ENCODE measurements at places on chromosomes 3 and 15.

GRCh38 chr3:132261506-132261905, 55.7 kb upstream of the ACP3 start:
- no peak for DNase-seq

GRCh38 chr3:42533161-42533897, 30.9 kb downstream of the VIPR1 start:
- no peak for DNase-seq

DNA sequence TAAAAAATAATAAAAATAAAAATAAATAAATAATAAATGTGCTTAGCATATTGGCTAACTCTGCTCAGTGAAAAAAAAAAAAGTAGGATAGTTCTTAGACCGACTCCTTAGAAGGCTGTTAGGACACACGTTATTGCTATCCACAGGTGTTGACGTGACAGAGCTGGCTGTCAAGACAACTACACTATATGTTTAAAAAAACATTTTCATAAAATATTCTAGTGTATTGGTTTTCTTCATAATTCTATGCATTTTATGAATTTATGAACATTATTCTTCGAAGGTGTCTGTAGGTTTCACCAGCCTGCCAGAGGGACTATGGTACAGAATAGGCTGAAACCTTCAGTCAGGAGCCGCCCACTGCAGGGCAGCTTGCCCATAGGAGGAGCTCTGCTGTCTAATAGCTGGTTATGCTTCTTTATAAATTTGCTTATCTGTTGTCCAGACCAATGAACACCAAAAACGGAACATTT, 9.2 kb downstream of the TM4SF1 start:
- DNase-seq, result no peak

DNA sequence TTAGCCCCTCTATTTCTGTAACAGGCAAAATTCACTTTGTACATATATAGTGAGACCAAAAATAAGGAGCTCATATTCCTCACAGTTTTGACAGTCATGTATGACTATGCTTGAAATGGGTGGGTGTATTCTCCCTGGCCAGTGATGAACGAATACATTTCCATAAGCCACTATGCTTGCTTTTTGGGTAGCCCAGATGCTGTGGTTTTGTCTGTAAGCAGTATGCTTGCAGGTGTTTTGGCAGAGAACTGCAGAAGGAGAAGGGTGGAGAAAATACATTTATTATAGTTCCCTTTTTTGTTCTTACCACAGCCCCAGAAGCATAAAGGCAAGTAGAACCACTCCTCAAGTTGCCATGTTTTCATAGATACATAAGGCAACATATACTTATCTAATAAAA, 131.2 kb downstream of the RBMS3 start:
- no peak for DNase-seq

DNA sequence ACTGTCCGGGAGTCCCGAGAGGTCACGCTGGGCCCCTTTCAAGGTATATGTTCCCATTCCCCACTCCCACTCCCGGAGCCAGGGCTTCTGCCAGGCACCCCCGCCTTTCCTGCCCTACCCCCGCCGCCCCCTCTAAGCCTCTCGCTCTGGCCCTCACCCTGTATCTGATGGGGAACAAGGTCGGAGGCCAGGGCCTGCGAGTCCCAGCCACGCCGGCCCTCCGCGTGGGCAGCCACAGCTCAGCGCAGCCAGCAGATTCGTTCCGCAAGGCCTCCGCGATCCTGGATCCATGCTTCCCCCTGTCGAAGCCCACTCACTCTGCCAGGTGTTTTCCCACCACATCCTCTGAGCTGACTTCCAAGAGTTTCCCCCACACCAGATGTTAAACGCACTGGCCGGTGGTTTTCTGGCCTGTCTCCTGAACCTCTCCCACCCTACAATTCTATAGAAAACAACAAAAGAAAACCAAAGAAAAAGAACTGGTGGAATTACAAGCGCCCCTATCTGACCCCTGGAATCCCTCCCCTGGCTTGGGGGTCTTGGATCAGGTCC, 303.7 kb downstream of the NTRK3 start:
- no peak for DNase-seq

GRCh38 chr15:55632434-55632833, 44.3 kb upstream of the PYGO1 start:
- no peak for DNase-seq

DNA sequence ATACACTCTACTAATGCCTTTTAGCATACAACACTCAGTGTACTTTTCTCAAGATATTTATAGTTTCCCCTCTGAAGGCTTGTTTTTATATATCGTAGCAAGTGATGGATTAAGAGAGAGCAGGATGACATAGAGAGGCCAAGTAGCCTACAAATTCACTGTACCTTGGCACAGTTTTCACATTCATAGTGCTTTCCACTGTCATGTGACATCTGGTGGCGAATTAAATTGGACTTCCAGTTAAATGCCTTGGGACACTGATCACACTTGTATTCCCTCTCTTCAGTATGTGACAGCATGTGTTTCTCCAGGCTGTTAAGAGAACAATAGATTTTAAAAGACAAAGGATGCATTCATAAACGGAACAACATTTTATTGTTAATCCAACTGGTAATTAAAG, 541.1 kb downstream of the MECOM start:
- no peak for DNase-seq

- DNase-seq, result no peak
These were observed 54.4 kb downstream of the EOMES start for GRCh38 chr3:27667751-27668150.

DNA sequence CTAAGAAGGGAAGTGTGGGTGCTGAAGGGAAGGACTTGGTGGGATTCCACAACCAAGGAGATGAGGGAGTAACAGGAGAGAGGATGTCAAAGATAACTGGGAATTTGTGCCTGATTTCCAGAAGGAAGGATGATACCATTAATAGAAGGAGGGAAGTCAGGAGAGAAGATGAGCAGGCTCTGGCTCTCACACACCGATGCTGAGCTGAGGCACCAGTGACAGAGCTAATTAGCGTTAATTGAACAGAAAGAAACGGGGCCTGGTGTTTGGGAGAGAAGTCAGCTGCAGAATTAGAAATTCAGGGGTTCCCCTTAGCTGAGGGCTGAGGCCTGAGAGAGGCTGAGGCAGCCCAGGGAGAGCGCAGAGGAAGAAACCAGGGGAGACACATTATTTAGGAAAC, 11.9 kb upstream of the PDIA5 start:
- DNase-seq, result no peak

DNA sequence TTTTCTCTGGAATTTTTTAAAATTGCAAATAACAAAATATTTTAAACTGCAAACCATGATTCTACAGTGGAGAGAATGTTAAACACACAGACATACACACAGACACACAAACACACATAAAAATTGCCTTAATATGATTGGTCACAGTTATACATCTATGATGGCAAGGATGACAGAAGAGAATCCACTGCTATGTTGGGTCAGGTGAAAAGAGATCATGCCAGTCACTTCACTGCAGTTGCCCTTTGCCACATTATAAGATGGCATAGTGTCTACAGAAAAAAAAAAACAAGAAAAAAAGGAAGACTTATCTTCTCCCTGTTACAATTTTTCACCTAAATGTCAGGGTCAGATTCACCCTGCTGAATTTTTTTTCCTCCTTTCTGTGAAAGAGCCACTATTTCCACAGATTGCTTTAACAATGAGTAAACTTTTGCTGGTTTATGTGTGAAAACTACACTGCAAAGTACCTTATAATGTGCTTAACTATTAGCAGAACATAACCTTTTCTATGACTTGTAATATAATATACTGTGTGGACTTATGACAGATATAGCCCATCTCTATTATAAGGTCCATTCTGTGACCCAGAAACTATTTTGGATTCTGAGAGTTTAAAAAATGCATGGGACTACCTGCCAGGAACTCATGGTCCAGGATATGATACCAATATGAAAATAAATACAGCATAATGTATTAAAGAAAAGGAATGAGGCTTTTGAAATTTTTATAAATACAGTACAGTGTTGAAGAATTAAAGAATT, 111.9 kb downstream of the RBMS3 start:
- DNase-seq, result no peak

- DNase-seq, result no peak
These were observed 140.4 kb downstream of the THRB start for GRCh38 chr3:24354230-24354629.

- DNase-seq, result no peak
These were observed 39.3 kb downstream of the MEGF11 start for GRCh38 chr15:66214246-66214645.

- no peak for DNase-seq
These were observed 179.8 kb downstream of the CLSTN2 start for GRCh38 chr3:140114789-140115080.

GRCh38 chr15:40106203-40107161, 2.2 kb downstream of the BMF start:
- DNase-seq, result peak; percentile 81

GRCh38 chr3:184694716-184695115, 17.1 kb downstream of the MAGEF1 start:
- DNase-seq, result no peak

- DNase-seq, result no peak
These were observed 6.9 kb upstream of the NFKBIZ start for GRCh38 chr3:101842245-101842934.

GRCh38 chr3:36815375-36815774, 51.0 kb upstream of the DCLK3 start:
- no peak for DNase-seq

GRCh38 chr3:27200721-27201489, 168.3 kb downstream of the NEK10 start:
- DNase-seq, result no peak

- no peak for DNase-seq
These were observed 125.0 kb downstream of the CHSY1 start for GRCh38 chr15:101126618-101127505.

DNA sequence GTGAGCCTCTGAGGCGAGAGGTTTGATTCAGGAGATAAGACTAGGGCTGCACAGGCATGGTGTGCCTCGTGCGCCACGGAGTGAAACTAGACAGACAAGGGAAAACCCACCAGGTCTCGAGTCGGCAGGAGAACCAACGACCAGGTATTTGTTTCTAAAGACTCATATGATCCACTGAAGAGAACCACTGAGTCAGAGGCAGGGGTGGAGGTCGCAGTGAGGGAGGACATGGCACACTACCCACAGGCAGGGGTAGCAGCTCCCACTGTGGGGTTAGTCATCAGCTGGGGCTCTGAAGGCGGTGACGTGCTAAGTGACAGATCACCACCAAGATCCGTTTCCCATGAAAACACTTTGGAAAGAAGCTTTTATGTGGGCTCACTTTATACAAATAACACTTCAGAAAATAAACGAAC, 45.7 kb downstream of the CHSY1 start:
- no peak for DNase-seq

- peak; percentile 37 for DNase-seq
These were observed 53.7 kb downstream of the CCDC54 start for GRCh38 chr3:107430996-107431245.

- DNase-seq, result no peak
These were observed 188.3 kb downstream of the TBC1D2B start for GRCh38 chr15:77889009-77889806.

- DNase-seq, result no peak
These were observed 162.9 kb downstream of the TIGIT start for GRCh38 chr3:114456742-114457141.

DNA sequence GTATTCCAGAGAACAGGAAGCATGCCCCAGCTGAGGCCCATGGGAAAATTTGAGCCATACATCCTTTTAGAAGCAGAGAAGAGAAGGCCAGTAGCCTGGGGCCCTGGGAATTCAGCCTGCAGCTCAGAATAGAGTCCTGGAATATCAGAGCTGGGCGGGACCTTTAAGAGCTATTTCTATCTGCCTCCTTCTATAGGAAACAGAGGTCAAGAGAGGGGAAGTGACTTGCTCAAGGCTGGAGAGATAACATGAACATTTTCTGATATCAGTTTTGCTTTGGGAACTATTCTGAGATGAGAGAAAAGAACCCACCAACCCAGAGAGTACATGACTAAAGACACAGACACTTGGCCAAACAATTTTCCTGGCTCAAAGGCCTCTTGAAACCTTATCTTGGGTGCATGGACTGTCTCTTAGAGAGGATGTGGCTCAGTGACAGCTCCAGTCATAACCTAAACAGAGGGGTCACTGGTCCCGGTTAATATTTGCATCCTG, 26.0 kb downstream of the MASP1 start:
- no peak for DNase-seq

GRCh38 chr3:98705694-98706093, 57.4 kb upstream of the ST3GAL6 start:
- no peak for DNase-seq

- peak; percentile 54 for DNase-seq
These were observed 42.8 kb upstream of the UBE2E1 start for GRCh38 chr3:23762759-23763477.

DNA sequence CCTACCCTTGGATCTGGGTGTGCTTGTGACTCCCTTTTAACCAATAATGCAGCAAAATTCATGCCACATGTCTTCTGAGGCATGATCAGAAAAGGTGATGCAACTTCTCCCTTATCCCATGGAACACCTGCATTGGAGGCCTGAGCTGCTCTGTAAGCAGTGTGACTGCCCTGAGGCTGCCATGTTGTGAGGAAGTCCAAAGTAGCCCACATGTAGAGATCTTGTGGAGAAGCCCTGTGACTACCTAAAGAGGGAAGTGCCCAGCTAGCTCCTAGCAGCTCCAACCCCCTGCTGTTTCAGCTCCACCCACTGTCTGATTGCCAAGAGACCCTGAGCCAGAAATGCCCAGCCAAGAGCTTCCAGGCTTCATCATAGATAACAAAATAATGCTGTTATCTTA, 6.4 kb upstream of the NR1D2 start:
- DNase-seq, result no peak

- DNase-seq, result no peak
These were observed 424 bp downstream of the EAF2 start for GRCh38 chr3:121835465-121835801.

GRCh38 chr3:172142864-172143451, 103.6 kb downstream of the FNDC3B start:
- DNase-seq, result no peak

DNA sequence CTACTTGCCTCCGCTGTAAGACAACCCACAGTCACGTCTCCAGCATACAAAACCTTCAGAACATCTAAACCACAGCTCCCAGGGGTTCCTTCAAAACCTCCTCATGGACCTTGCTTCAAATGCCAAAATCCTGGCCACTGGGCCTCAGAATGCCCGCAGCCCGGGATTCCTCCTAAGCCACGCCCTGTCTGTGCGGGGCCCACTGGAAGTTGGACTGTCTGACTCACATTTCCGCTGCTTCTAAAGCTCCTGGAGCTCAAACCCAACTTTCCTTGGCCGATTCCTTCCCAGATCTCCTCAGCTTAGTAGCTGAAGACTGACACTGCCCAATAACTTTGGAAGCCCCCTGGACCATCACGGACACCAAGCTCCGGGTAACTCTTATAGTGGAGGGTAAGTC, 17.9 kb upstream of the OR5H6 start:
- DNase-seq, result no peak

DNA sequence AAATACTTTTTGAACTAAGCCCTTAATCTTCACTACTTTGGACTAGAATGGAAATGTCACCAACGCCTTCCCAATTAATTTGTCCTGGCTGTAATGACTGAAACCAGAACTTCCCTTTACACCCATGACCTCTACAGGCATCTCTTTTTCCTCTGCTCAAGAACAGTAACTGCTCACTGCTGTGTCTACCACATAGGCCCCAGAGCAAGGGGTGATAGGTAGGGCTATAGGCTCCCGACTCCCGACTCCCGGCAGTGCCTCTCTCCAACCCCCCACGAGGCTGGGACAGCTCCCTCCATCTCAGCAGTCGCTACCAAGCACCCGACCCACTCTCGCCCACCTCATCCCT, 384 bp upstream of the LEKR1 start:
- no peak for DNase-seq

GRCh38 chr3:65194047-65194714, 506.4 kb upstream of the ADAMTS9 start:
- no peak for DNase-seq

GRCh38 chr15:77807611-77808010, 174.9 kb upstream of the LINGO1 start:
- no peak for DNase-seq

GRCh38 chr3:96000966-96001365, 813.4 kb upstream of the EPHA6 start:
- no peak for DNase-seq
